ENCODE measurements at places on chromosomes 7 and 10.

GRCh38 chr10:71036297-71036966 lies 148.1 kb upstream of the PCBD1 start:
- DNase-seq = no peak

GRCh38 chr10:125231813-125232475 lies 71.6 kb upstream of the CTBP2 start:
- DNase-seq = no peak

DNA sequence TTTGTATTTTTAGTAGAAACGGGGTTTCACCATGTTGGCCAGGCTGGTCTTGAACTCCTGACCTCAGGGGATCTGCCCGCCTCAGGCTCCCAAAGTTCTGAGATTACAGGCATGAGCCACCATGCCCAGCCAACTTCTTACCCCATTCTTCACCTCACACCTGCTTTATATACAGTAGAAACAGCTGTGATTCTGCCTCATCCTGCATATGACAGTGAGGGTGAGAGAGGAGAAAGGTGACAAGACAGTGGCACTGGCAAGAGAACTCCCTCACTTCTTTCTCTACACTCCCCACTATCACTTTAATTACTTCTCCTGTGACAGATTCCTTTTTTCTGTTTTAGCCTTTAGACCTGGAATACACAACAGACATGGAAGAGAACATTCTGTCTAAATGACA lies 61.8 kb upstream of the CAPZA2 start:
- no peak for DNase-seq

GRCh38 chr7:66840316-66840715 lies 80.7 kb upstream of the TMEM248 start:
- DNase-seq = no peak

GRCh38 chr7:38129579-38129978 lies 48.5 kb upstream of the STARD3NL start:
- no peak for DNase-seq

- peak; percentile 38 for DNase-seq
Measured at GRCh38 chr7:85620936-85621685, 434.3 kb upstream of the SEMA3D start.
